H9 (cell line): ENCODE measurements at places on chromosomes 6 and 20. TPM values are rescaled to one million over a fixed set of nuclear protein-coding genes. Genes with fewer than 3 reads are reported as not detected.

Gene ANKRD66
- total RNA-seq: not detected in 2 replicates

Gene BHLHE23
- 0.22 and 0.35 TPM in 2 replicates for total RNA-seq

Gene FAM83B
- 5.2 and 5.7 TPM in 2 replicates for total RNA-seq

Gene CRISP3
- total RNA-seq: not detected in 2 replicates

Gene DDX39B
- total RNA-seq: 800 and 813 TPM in 2 replicates

Gene PSORS1C2
- total RNA-seq: 0.31 and 0.33 TPM in 2 replicates

Gene SAYSD1
- 9.4 and 9.6 TPM in 2 replicates for total RNA-seq

Gene SLC24A3
- 0.83 and 1.1 TPM in 2 replicates for total RNA-seq

Gene CLDN20
- total RNA-seq: not detected in 2 replicates

Gene ALDH5A1
- total RNA-seq: 5.2 and 5.4 TPM in 2 replicates

Gene ADGRB3
- total RNA-seq: 0.22 and 0.37 TPM in 2 replicates

Gene HLA-DMB
- total RNA-seq: 1.5 and 1.7 TPM in 2 replicates

Gene FAM184A
- total RNA-seq: 10.4 and 11.4 TPM in 2 replicates

Gene CPXM1
- 69.0 and 70.0 TPM in 2 replicates for total RNA-seq

Gene CLPSL2
- total RNA-seq: 4.4 and 6.0 TPM in 2 replicates

Gene TMEM170B
- total RNA-seq: 2.9 and 3.0 TPM in 2 replicates

Gene MCCD1
- not detected in 2 replicates for total RNA-seq

Gene CST2
- not detected in 2 replicates for total RNA-seq

Gene DHX16
- 34.5 and 34.8 TPM in 2 replicates for total RNA-seq

Gene SLC22A2
- total RNA-seq: 0.86 and 1.0 TPM in 2 replicates

Gene BMP5
- total RNA-seq: not detected in 2 replicates

Gene ETV7
- 0.92 and 0.94 TPM in 2 replicates for total RNA-seq

Gene PPP1R16B
- total RNA-seq: 8.2 TPM in 2 replicates

Gene TUBB2A
- 258 and 268 TPM in 2 replicates for total RNA-seq

Gene RNASET2
- 28.2 and 29.2 TPM in 2 replicates for total RNA-seq

Gene MYB
- total RNA-seq: 5.8 and 6.7 TPM in 2 replicates

Gene SPTLC3
- total RNA-seq: 0.42 and 0.68 TPM in 2 replicates

Gene LRRC1
- 8.4 and 10.3 TPM in 2 replicates for total RNA-seq

Gene PTCRA
- total RNA-seq: not detected in 2 replicates

Gene NFYA
- 41.4 and 43.0 TPM in 2 replicates for total RNA-seq

Gene SNAP25
- total RNA-seq: 0.13 and 0.35 TPM in 2 replicates

Gene CGA
- total RNA-seq: not detected in 2 replicates

Gene PI3
- total RNA-seq: not detected in 2 replicates

Gene ASF1A
- total RNA-seq: 34.4 and 36.5 TPM in 2 replicates

Gene OR2H1
- not detected in 2 replicates for total RNA-seq

Gene GPLD1
- total RNA-seq: 7.5 and 8.0 TPM in 2 replicates

Gene SGK1
- 7.8 and 8.2 TPM in 2 replicates for total RNA-seq
